ENCODE measurements at places on chromosomes 2 and 18.

DNA sequence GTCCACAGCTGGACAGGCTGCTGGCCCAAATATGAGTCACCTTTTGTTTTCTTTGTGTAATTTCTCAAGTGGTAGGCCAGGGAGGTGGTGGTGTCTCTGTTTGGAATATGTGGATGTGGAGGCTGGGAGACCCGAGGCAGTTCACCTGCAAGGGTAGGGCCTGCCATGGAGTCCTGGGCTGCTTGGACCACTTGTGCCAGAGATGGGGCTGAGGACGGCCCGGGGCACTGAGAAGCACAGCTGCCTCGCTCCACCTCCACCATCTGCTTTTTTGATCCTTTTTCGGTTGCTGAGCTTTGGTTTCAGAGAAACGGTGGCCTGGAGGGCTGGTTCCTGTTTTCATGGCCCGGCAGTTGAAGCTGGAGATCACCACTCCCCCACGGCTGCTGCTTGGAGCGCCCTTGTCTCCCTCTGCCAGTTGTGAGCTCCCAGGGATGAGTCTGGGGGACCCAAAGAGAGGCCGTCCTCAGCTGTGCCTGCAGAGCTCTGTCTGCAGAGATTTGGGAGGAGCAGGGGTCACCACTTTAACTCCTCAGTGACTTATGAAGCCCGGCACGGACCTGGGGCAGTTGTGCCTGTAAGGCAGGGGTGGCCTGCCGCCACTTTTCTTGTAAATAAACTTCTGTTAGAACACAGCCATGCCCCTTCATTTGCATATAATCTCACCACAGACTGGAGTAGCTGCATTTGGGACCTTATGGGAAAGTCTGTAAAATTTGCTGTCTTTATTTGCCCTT, 67.6 kb upstream of the MCFD2 start:
- DNase-seq = no peak

- DNase-seq = no peak
Measured at GRCh38 chr18:54250846-54251261, 18.5 kb upstream of the POLI start.

DNA sequence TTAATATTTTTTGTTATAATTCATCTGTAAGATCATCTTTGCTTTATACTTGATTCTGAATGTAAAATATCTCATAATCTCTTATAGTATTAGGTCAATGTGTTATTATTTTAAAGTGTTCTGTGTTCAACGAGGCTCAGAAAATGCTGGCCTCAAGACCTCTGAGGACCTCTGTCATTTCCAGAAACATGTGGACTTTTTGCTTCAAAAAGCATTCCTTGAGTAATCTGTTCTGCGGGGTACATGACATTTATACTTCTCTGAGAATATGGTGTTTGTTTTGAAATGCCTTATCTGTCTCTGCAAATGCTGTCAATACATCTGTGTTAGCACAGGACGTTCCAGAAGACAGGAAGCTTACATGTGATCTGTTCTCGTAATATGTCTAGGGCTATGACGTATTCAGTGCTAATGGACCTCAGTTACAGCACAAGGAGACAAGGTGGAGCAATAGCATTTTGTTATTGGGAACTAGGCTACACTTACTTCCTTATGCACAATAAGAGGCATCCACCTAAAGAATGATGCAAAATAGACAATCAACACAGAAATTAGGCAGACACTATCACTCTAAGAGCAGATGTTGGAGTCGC, 37.6 kb upstream of the IL1RL1 start:
- DNase-seq = no peak

GRCh38 chr2:174635015-174635593, 37.5 kb upstream of the WIPF1 start:
- no peak for DNase-seq

DNA sequence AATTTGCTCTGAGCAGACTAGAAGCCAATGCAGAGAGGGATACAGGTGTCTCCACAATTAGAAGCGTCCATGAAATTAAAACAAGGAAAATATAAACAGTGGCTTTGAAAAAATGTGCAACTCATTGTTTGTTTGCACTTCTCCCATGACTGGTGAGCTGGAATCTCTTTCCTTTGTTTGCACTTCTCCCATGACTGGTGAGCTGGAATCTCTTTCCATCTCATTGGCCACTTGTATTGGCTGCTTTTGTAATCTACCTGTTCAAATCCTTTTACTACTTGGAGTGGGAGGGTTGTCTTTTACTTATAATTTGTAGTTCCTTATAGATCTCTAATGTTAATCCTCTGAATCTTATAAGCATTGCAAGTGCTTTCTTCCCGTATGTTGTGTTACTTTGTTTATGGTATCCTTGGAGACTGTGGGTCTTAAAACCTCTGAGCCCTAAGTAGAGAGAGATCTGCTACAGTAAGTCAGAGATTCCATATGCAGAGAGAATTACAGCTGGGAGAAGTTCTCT, 94.1 kb downstream of the RTN4 start:
- no peak for DNase-seq

- DNase-seq = no peak
Measured at GRCh38 chr18:70290482-70291294, 1.8 kb downstream of the SOCS6 start.

DNA sequence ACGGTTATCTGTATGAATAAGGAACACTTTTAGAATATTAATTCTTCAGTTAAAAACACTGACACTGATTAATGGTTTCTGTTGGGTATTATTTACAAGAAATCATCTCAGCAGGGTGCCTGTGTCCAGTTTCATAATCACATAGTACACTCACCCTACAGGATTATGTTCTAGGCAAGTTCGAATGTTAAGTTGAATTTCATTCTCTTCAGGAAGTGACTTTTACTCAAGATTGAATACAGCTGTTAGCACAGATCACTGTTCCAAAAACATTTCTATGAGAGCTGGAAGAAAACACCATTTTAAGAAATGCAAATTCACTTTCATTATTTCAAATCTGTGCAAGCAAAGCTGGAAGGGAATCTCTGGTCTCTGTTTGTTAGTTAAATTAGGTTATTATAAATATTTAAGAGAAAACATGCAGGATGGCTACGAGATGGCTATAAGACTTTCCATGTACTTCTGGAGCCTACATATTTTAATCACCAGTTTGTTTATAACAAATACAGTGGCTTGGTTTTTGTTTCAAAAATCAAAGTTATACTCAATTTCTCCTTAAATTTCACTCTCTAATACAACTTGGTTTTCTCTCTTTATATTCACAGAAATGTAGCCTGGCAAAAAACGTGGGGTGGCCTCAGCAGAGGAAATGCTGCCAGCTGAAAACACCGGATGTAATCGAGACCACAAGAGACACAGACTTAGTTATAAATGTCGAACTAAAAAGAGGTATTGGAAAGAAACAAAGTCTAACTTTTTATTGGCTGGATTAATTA, 65.8 kb downstream of the RBMS1 start:
- no peak for DNase-seq

- DNase-seq = no peak
Measured at GRCh38 chr2:121825003-121825950, 69.8 kb downstream of the TSN start.

GRCh38 chr18:79677221-79677620, 2.4 kb upstream of the CTDP1 start:
- DNase-seq = no peak

DNA sequence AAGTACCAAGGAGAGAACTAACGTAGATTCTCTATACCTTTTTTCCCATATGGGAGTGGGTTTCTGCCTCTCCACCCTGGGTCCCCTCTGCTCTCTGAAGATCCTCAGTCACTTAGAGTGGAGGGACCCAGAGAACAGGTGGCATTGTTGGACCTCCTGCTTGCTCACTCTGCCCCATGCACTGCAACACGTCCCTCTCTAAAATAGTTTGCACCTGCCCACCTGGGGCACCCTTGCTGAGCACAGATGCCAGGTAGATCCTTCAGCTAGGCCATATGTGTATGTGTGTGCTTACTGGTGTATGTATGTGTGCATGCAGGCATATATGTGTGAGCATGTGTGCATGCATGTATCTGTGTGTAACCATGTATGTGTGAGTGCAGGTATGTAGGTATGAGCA, 2.2 kb downstream of the IL36RN start:
- DNase-seq = no peak

DNA sequence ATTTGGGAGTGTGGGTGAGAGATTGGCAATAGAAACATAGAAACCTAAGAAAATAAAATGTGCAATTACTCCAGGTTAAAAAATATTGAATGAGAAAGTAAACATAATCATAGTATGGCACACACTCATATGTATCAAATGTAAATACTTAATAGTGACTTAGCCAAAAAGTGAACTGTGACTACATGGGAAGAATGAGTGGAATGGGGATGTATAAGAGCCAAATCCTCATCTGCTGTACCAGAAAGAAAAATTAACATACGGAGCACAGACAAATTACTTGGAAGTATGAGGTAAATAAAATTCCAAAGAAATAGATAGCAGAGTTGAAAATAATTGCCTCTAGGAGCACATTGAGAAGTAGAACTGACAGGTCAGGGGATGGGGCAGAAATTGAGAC, 4.0 kb downstream of the FLACC1 start:
- no peak for DNase-seq

DNA sequence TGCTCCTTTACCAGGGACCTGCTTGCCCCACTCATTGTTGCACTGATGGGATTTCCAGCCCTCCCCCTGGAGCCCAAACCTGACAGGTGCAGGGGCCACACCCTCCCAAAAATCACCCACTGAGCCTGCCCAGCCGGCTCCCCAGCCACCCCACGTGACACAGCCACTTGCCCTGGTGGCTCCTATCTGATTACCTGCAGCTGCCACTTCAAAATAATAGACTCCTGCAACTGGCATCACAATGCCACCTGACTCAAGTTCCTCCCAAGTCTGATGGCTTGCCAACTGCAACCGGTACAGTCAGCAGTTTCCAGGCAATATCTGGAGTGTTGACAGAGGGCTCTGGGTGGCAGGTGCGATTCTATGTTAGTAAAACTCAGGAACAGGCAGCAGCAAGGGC, 66.2 kb downstream of the CRACDL start:
- no peak for DNase-seq

- DNase-seq = no peak
Measured at GRCh38 chr2:42050703-42051542, 3.1 kb downstream of the PKDCC start.

DNA sequence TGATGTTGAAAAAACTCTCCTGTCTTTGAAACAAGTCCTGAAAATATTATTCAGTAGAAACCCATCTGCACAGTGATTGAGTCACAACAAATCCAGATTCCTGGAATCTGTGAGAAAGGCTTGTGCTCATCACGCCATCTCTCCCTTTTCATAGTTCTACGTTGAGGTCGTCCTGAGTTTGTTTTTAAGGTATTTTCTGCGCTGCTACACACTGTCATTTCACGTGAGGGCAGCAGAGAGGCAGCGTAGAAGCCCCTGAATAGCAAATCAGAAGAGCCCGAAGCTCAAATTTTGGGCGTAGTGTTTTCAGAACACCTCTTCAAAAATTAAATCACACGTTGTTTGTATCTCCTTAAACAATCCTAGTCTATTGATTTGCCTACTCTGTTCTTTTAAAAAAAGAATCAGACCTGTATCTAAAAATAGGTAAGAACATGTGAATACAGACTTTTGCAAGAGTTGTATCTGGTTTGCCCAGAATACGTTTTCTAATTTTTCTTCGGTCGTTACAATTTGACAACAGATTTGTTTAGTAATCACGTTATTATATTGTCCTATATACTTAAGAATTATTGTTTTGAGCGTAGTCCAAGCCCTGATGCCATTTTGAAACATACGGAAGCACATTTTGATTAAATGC, 61.6 kb upstream of the SLC38A11 start:
- no peak for DNase-seq

- peak; percentile 95 for DNase-seq
Measured at GRCh38 chr2:128304715-128305554, 13.7 kb downstream of the HS6ST1 start.

DNA sequence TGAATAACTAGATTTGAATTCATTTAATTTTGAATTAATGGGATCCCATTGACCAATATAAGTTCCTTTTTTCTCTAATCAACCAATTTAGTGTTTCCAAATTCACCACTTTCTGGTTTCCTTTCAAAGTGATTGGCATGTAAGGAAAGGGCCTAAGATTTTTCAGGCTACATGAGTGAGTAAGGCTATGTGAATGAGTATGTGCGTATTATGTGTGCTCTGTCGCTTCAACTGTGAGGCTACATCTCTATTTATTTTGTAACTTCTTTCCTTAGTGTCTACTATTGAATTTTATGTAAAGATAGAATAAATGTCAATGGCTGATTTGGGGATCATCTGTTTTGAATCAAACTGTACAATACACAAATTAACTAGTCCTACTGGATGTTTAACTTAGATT, 110.6 kb downstream of the ABCA12 start:
- no peak for DNase-seq

- no peak for DNase-seq
Measured at GRCh38 chr18:36199691-36200295, 12.5 kb downstream of the MOCOS start.

- DNase-seq = no peak
Measured at GRCh38 chr2:53150146-53150545, 617.5 kb upstream of the CHAC2 start.

GRCh38 chr2:86584151-86584913, 21.1 kb upstream of the CHMP3 start:
- DNase-seq = no peak

GRCh38 chr2:8086796-8087479, 594.9 kb upstream of the ID2 start:
- no peak for DNase-seq

DNA sequence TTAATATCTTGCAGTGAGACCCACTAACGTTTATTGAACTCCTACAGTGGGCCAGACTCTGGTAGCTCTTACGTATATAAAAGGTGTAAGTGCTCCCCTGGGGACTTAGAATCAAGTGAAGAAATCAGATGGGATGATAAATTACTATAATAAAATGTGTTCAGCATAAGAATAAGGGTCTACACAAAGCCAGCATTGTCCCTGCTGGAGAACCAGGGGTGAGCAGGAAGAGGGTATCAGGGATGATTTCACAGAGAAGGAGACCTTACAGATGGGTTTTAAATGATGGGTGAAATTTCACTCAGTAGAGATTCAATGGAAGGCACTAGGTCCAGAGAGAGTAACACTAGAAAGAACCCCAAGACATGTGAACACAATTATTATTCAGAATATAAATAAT, 20.7 kb downstream of the NRXN1 start:
- no peak for DNase-seq

GRCh38 chr18:8322486-8322885, 286.8 kb upstream of the RAB12 start:
- DNase-seq = no peak

DNA sequence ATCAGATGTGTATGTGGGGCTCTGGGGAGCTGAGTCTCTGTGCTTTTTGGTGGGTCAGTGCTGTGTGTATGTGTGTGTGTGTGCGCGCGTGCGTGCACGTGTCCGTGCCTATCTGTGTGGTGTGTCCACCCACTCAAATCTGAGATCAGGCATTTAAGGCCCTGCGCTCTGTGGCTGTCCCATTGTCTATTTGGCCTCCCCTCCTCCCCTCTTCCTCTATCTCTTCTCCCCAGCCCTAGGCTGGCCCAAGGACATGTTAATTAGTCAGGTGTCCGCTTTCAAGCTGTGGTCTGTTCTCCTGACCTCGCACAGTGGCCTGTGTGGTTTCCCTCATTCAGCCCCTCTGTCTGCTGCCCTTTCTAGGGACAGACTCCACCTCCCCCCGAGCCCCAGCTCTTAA, 136.4 kb downstream of the DYSF start:
- DNase-seq = no peak

GRCh38 chr18:47175898-47176575, at the start of gene IER3IP1:
Gene IER3IP1, minus strand, starts transcription at chr18:47176364. Its CDS starts 87 bp downstream, at chr18:47176277.
- peak; percentile 93 for DNase-seq

GRCh38 chr2:41379496-41380221, 668.2 kb upstream of the PKDCC start:
- DNase-seq = no peak
